Left lung (tissue), 14 donors: ENCODE measurements at places on chromosomes 6 and 20. TPM values are rescaled to one million over a fixed set of nuclear protein-coding genes. Genes with fewer than 3 reads are reported as not detected.

HLA-DRB1 gene
- 11.2 TPM for polyA plus RNA-seq

ADGRG6 gene
- polyA plus RNA-seq = 129 TPM

NRSN2 gene
- 36.0 TPM for polyA plus RNA-seq

COL19A1 gene
- polyA plus RNA-seq = 0.70 TPM

GSTA3 gene
- 0.20 TPM for polyA plus RNA-seq
